ENCODE measurements at places on chromosomes 12 and 14. TPM values are rescaled to one million over a fixed set of nuclear protein-coding genes. Genes with fewer than 3 reads are reported as not detected.

KRT74 gene
- total RNA-seq, result not detected

ALX1 gene
- total RNA-seq, result not detected

RALGAPA1 gene
- total RNA-seq, result 138 TPM

GRCh38 chr14:96538990-96539317, 36.8 kb downstream of the PAPOLA start:
- H3K27me3 ChIP-seq, result no peaks in the 10 kb centered on the region
- H3K4me1 ChIP-seq, result peaks cover 17% of the 10 kb centered on the region
- H3K4me3 ChIP-seq, result no peak overlapping the region
- peaks cover 61% of the 10 kb centered on the region for H3K36me3 ChIP-seq
- peak overlapping the region; percentile 68 for H3K27ac ChIP-seq

- peaks cover 65% of the 10 kb centered on the region for H3K4me1 ChIP-seq
- peaks cover 23% of the 10 kb centered on the region for H3K36me3 ChIP-seq
- peak; percentile 78 for DNase-seq
Measured at GRCh38 chr14:103332143-103332919, 1.7 kb upstream of the EIF5 start.

DNA sequence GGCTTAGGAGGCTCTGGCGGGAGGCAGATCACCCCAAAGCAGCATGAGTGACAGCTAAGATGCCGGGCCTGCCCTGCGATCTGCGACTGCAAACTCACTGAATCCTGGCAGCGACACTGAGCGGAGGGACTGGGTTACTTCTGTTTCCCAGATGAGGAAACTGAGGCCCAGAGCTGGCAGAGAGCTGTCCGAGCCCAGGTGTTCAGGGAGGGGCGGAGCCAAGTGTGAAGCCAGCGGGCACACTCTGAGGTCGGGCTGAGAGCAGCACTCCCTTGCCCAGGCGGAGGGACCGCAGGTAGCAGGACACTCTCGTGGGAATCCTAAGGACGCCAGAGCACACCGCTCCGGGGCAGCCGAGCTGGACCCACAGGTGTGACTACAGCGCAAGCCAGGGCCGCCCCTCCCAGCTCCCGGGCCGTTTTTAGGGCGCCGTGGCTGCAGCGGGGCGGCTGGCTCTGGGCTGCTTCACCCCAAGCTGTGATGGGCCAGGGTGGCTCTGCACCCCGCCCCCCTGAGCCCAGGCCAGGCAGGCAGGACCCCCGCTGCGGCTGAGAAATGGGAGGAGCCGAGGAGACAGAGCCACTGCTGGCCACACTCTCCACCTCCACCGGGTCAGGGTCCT, 27.4 kb downstream of the MMP17 start:
- peaks cover 16% of the 10 kb centered on the region for H3K4me1 ChIP-seq
- no peak overlapping the region for H3K4me3 ChIP-seq
- no peaks in the 10 kb centered on the region for H3K36me3 ChIP-seq
- no peaks in the 10 kb centered on the region for H3K27me3 ChIP-seq
- no peak for DNase-seq
- no peak overlapping the region for H3K27ac ChIP-seq

GRCh38 chr12:115755061-115755724, 522.3 kb downstream of the MED13L start:
- no peak overlapping the region for H3K4me3 ChIP-seq
- no peak for DNase-seq
- no peaks in the 10 kb centered on the region for H3K4me1 ChIP-seq
- H3K27ac ChIP-seq, result no peak overlapping the region

DNA sequence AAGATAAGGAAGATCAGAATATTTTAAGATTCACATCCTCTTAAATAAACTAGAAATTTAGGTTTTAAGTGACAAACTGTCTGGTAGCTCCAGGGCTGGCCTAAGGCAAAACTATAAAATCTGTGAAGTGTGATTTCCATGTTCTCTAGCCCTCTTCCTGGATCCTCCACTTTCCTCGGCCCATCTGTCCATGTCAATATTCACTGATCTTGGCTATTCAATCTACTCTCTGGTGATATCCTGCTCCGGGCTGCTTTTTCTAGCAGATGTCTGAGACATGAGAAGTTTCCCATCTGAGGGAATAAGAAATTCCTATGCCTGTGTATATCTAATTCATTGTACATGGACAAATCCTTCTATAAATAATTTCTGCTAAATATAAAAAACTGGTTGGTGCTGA, 500.4 kb downstream of the GALC start:
- H3K27me3 ChIP-seq, result no peaks in the 10 kb centered on the region
- H3K27ac ChIP-seq, result no peak overlapping the region
- H3K4me1 ChIP-seq, result peaks cover 3% of the 10 kb centered on the region
- no peaks in the 10 kb centered on the region for H3K36me3 ChIP-seq

Data from Karpas-422 (cell line).